ENCODE measurements at places on chromosomes 16 and 17. TPM values are rescaled to one million over a fixed set of nuclear protein-coding genes. Genes with fewer than 3 reads are reported as not detected.

TOB1 gene
- 10.8 TPM for total RNA-seq

DYNLRB2 gene
- not detected for total RNA-seq

CNTNAP4 gene
- total RNA-seq = not detected

CCL8 gene
- not detected for total RNA-seq

CLEC19A gene
- total RNA-seq = not detected
